ENCODE measurements at places on chromosomes 3 and 15.
A peak's percentile ranks its signal among the peaks of the same experiment; 100 is the strongest.

DNA sequence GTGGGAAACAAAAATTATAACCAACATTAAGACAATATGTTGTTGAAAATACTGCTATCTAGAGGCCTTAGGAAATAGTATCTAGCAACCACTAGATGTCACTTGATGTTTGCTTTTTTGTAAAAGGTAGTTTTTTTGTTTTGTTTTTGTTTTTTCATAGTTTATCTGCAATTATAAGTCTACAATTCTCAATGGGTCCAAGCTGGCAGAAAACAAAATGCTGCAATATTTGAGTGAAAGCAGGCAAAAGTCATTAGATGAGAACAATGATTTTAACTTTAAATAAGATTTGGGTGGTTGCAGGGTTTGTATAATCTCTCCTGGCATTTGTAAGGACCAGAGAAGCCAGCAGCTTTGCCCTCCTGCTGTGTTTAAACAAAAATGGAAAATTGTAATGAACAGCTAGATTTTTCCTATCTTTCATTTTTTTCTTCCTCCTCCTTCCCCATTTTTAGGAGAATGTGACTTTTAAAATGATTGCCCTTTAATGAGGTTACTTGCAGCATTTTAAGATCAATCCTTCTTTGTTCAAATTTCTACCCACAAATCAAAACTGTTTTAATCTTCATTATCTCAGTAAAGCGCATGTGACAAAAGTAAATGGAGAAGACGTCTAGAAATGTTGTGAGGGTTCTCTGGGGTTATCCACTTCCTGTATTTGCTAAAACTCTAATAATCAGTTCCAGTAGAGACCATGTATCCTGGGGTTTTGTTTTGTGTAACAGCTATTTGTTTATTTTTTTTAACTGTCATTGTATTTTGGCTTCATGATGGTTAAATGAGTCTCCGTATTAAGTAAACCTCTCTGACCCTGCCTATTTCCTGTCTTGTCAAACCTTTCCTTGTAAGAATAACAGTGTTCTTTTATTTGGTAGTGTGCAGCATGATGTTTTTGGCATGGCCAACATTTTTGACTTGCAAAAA is 27.3 kb downstream of the DUT start:
- DNase-seq: no peak

DNA sequence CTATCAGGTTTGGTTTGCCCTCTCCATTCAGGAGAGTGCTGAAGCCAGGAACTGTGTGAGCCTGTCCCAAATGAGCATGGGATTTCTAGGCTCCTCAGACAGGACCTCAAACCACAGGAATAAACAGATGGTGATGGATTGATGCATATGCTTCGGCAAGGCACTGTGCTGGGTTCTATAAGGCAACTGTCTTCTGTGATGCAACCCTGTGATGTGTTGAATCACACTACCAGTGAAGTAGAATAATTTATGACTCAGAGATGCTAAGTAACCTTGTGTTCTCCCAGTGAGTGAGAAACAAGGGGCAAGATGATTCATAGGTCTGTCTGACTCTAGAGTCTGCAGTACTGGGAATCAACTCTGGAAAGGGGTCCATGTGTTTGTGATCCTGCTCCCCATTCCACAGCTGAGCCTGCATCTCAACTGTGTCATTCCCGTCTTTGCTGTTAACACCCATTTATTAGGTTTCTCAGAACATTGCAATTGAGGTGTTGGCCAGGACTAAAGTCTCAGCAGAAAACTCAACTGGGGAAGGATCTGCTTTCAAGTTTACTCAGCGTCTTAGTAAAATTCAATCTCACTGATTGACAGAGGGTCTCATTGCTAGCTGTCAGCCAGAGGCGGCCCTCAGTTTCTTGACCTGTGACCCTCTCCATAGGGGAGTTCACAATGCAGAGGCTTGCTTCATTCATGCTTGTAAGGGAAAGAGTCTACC is 510.1 kb upstream of the CFAP20DC start:
- peak; percentile 92 for DNase-seq

- DNase-seq: no peak
These were observed 28.8 kb downstream of the PPM1L start for GRCh38 chr3:160784853-160785252.

DNA sequence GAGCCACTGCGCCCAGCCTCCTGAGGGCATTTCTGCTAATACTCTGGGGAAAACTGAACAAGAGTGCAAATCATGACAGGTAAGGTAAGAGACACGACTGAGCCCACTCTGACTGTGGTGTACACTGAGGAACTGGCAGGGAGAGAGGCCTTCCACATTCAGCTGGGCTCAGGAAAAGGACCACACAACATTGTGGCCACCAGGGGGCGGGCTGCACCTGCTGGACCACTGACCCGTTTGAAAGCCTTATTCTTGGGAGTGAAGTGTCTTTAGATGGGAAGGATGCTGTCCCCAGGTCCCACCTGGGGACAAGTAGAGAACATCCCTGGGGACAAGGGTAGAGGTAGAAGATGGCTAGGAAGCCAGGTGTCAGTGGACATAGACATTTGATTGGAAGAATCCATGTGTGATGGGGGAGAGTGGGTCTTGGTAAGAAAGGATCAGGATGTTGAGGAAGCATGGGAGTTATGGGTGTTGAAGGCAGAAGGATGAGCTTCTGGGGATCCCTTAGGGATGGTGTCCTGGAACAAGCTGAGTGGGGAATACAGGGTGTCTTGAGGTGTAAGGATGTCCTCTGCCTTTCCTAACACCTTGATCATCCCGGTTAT is 6.2 kb upstream of the CTDSPL start:
- peak; percentile 34 for DNase-seq

DNA sequence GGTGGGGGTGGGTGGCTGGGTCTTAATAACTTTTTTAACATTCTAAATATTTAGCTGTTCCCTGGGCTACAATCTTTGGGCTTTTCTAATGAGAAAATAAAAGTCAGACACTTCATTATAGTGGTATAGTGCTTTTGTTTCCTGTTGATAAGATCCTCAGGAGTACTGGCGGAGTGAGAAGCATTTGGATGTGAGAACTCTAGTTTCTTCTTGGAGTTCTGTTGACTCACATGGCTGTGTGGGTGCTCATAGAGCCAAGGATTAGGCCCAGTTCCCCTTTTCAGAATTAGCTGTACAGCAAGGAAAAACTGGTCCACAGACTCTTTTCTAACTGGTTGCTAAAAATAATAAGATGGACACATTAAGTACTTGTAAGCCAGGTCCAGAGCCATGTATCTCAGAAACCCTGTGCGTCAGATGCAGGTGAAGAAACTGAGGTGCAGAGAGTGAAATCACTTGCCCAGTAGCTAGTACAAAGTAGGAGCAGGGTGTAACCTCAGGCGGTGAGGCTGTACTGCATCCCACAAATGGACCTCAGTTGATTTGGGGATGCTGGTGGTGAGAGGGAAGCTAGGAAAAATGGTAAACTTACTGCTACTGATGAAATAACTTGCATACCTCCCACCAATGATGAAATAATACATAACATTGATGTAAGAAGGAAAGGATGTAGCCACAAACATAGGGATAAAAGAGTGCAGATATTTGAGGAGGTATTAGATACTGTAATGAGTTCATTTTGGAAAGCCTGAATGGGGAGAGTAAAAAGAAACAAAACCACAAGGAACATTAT is 2.3 kb downstream of the ITPR1 start:
- no peak for DNase-seq

DNA sequence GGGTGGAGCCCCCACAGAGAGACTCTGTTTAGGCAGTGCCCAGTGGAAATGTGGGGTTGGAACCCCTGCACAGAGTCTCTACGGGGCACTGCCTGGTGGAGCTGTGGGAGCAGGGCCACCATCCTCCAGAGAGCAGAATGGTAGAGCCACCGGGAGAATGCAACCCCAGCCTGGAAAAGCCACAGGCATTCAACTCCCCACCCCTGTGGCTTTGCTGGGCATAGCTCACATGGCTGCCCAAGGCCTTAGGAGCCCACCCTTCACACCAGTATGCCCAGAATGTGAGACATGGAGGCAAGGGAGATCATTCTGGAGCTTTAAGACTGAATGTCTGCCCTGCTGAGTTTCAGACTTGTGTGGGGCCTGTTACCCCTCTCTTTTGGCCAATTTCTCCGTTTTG is 19.0 kb upstream of the CHCHD6 start:
- no peak for DNase-seq
